Ecto neural progenitor cell (in vitro differentiated cells): ENCODE measurements at places on chromosomes 7 and 10.

DNA sequence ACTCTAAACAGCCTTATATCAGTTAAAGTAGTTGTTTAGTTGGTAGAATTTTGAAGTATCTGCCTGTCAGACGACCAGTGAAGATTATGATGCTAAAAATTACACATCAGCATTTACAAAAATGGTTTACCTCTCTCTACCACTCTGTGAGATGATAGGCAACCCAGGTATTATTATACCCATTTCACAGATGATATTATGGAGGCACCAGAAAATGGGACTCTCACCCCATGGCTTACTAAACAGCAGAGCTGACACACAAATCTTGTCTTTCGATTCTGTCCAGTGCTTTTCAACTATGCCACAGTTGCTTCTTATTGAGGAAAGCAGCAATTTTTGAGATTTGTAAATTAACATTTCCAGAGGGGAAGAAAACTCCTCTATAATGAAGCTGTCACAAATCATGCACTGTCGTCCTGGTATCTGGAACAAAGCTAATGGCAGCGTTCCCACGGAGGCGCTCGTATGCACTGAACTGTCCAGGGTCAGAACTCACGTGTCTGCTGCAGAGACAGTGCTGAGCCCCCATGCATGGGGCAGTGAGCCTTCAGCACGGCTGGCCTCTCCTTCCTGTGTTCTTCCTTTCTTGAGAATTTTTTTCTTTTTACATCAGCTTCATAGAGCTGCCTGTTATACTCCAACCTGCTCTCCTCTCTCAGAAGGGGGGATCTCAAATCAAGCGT lies 381.1 kb downstream of the SDK1 start:
- no peak for DNase-seq

GRCh38 chr10:60031664-60032063 lies 125.3 kb upstream of the CCDC6 start:
- DNase-seq = no peak

- DNase-seq = no peak
These were observed 19.7 kb downstream of the UBTD1 start for GRCh38 chr10:97518301-97519043.

DNA sequence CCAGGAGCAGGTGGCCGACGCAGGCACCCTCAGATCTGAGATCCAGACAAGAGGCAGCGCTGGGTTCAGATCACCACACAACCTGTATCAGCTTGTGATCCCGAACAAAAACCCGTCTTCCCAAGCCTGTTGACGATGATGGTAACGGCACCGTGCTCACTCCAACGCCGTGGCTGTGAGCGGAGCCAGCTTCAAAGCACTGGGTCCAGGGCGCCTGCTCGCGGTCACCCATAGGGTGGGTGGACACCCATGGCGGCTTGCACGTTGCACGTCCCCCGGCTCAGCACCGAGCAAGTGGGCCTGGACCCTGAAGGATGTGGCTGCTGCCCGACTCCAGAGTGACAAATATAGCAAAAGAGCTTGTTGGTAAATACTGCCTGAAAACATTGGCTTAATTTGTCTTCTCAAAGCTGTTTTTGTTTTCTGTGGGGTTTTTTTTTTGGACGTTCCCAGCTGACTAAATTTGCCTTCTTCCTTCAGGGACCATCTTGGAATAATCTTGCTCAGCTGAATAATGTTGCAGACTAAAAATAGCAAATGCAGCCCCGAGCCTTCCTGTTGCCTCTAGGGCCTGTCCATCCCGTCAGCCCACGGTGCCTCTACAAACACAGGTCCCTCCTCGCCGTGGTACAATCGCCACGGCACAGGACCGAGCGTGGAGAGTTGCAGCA lies 41.0 kb downstream of the FOXK1 start:
- no peak for DNase-seq

DNA sequence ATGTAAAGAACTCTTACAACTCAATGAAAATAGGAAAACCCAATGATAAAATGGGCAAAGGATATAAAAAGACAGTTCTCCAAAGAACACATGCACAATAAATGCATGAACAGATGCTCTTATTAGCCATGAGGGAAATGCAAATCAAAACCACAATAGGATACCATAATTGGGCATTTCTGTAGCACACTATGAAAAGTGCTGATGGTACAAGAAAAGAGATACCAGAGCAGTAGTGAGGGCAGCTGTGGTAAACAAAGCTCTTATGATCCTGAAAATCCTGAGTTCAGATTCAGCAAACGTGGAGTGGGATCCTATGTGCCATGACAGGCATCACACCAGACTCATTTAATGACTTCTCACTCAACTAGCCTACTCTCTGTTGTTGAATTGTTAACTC lies 96.7 kb upstream of the SLC25A13 start:
- no peak for DNase-seq

DNA sequence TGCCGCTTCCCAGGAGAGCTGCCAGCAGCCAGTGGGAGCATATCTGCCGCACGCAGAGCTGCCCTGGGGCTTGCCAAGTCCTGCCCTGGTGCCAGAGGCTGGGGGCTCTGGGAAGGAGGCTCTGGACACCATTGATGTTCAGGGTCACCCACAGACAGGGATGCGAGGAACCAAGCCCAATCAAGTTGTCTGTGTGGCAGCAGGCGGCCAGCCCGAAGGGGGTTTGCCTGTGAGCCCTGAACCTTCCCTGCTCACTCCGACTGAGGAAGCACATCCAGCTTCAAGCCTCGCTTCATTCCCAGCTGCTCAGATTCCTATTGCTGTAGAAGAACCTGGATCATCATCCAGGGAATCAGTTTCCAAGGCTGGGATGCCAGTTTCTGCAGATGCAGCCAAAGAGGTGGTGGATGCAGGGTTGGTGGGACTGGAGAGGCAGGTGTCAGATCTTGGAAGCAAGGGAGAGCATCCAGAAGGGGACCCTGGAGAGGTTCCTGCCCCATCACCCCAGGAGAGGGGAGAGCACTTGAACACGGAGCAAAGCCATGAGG lies 94.6 kb downstream of the TACC2 start:
- DNase-seq = no peak

DNA sequence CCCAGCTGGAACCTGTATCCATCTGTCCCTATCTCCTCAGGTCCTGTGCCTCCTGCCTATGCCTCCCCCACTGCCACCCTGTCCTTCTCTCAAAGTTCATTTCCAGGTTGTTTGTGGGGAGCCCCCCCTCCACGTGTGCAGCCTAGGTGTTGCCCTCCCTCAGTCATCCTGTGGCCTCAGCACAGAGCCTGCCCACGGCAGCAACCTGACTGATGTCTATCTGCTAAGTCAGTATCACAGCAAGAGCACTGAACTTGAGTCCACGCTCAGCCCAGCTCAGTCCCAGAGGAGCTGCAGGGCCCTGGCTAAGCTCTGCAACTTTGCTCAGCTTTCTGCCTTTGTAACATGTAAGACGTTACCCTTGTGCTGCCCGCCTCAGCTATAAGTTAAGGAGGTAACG lies 28.7 kb downstream of the FAM53B start:
- DNase-seq = no peak

GRCh38 chr10:22229802-22230157 lies 12.0 kb upstream of the EBLN1 start:
- no peak for DNase-seq

DNA sequence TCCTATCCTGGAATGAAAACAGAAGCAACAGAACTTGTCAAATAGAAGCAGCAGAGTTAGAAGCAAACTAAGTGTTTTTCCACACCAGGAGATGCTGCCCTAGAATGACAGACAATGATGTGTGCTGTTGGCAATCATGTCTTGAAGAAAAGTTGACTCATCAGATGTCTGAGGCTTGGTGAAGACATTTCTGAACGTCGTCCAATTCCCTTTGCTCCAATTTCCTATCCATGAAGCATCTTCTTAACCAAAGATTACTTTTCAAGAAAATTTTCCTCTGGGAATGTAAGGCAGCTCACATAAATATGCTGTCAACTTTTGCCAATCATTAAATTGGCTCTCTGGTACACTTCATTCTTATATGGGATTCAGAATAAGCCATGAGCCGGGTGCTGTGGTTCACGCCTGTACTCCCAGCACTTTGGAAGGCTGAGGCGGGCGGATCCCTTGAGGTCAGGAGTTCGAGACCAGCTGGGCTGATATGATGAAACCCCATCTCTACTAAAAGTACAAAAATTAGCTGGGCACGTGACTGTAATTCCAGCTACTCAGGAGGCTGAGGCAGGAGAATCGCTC lies 34.6 kb downstream of the MALSU1 start:
- no peak for DNase-seq

DNA sequence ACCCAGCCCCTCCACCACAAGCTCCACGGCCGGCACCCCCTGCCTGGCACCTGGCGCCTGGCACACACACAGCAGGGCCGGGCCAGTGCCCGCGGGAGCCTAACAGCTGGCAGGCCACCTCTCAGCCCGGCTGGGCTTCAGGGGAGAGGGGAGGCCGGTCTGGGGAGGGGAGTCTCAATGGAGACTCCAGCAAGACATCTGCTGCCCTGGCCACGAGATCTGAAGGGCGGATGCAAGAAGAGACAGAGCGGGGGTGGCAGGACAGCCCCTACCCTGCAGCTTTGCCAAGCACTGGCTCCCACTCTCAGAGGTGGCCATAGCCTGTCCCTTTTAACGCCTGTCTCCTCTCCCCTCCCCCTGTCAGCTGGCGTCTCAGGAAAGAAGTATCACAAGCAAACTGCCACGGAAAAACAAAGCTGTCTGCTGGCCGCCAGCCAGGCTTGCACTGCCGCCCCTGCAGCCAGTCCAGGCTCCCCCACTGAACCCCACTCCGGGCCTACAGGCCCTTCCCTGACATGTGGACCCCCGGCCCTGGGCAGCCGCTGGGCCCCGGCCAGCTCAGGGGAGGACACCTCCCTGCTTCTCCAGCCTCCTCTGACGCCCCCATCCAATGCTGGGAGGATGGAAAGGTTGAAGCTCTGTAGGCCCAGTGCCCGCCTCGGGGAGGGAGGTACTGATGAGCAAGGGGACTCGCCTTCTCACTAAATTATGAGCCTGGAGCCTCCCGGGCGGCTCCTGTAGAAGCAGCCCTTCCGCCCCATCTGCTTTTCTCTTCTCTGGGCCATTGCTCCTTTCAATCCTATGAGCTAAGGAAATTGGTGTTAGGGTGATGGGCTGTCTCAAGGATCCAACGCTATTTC lies 178.4 kb downstream of the ARHGAP12 start:
- no peak for DNase-seq

DNA sequence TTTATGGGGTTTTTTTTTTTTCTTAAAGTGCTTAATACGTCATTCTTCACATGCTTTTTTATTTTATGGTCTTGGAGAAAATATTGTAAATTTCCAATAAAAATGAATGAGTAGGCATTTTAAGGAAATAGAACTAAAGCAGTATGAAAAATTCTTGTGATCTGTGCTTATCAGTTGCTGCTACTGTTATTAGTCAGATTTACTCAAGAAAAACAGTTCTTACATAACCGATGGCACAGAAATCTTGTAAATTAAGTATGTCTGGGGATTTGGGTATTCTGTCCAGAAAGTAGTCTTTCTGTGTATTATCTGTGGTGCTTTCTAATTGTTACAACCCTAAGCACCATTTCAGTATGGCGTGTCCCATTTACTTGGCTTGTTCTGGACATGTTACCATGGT lies 64.7 kb downstream of the LRGUK start:
- DNase-seq = no peak

- no peak for DNase-seq
These were observed 217.2 kb downstream of the PCLO start for GRCh38 chr7:82945480-82945879.

- no peak for DNase-seq
These were observed 103.4 kb downstream of the TRIL start for GRCh38 chr7:28854750-28855074.

DNA sequence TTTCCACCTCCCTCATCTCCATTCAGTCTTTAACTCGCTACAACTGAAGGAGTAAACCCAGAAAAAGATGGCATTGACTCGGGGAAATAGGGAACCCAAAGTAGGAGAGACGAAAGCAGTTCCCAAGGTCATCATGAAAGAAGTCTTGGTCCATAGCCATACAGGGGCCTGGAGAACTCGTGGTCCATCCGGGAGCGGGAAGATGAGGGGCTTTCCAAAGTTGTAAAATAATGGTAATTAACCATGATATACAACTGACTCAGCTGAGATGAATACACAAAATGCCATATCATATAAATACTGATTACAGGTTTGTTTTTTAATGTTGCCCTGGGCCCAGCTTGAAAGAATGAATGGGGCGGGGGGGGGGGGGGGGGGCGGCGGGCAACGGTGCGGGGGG lies 32.3 kb downstream of the RBM17 start:
- DNase-seq = no peak

- no peak for DNase-seq
These were observed 69.2 kb downstream of the CPVL start for GRCh38 chr7:29077176-29077575.

- DNase-seq = no peak
These were observed 5.5 kb upstream of the STN1 start for GRCh38 chr10:103923502-103923901.

GRCh38 chr7:129161524-129162225 lies 17.2 kb downstream of the TSPAN33 start:
- DNase-seq = no peak

DNA sequence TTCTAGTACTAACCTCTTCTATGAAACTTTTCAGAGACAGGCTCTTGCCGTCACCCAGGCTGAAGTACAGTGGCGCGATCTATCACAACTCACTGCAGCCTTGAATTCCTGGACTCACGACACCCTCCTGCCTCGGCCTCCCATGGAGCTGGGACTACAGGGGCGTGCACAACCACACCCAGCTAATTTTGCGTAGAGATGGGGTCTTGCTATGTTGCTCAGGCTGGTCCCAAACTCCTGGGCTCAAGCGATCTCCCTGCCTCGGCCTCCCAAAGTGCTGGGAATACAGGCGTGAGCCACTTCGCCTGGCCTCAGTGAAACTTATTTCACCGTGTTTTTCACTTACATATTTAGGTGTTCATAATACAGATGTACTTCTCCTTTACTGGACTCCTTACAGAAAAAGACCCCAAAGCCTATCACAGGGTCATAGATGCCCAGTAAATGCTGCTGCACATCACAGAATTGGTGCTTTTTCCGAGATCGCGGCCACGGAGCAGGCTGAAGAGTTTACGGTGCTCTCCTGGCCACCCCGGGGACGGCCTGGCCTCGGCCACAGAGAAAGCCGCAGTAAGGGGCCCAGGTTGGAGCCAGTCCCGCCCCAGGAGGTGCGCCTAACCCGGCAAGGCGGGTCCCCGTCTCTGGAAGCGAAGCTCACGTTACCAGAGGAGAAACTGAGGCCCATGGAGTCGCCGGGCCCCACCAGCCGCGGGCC lies 595 bp downstream of the TBL2 start:
- DNase-seq = no peak

GRCh38 chr7:43764039-43764761 lies 5.7 kb downstream of the BLVRA start:
- no peak for DNase-seq

- DNase-seq = no peak
These were observed 34.1 kb downstream of the KCNMA1 start for GRCh38 chr10:77603534-77603927.

DNA sequence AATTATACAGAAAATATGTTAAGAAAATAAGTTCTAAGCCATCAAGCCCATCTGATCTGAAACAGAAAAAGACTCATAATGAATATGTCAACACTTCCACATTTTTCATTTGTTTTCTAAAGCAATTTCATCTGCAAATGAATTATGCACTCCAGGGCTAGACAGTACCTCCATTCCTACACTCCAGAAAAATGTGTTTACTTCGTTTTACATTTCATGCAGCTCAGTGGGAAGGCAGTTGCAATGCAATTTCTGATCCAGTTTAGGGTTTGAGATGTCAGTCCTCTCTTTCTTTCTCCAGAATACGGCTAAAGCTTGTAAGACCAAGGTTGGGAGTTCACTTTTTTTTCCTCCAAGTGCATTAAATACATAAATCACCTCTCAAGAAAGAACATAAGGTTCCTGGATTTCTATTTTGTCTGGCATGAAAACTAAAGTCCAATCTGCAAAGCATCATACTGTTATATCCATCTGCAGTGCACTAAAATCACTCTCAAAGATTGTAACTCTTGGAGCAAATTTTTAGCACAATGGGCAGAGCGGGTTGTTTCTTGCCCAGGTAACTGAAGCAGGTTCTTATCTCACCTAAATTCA lies 348.8 kb upstream of the C7orf33 start:
- no peak for DNase-seq
